ENCODE measurements at places on chromosomes 7 and 10.
A peak's percentile ranks its signal among the peaks of the same experiment; 100 is the strongest.

- no peaks in the 10 kb centered on the region for H3K27me3 ChIP-seq
- H3K27ac ChIP-seq, result no peak overlapping the region
- H3K4me1 ChIP-seq, result peaks cover 10% of the 10 kb centered on the region
- no peak for DNase-seq
- no peaks in the 10 kb centered on the region for H3K36me3 ChIP-seq
Observed at GRCh38 chr7:87933605-87933952, 472 bp upstream of the ADAM22 start.

DNA sequence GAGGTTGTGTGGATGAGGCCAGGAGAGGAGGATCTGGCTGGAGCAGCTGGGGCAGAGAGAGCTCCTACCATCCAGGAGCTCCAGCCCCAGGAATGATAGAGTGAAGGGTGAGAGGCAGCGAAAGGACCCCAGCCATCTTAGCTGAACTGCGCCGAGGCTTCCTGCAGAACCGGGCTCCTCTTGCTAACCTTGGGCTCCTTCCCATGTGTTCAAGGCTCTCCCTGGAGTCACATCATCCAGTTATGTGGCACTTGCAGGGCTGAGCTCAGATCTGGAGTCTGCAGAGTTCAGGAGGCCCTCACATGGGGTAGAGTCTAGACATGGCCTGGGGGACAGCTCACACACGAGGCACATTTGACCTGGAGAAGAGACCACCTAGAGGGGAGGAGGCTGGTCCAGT, 225.0 kb upstream of the ZNF32 start:
- peaks cover 2% of the 10 kb centered on the region for H3K4me1 ChIP-seq
- no peak overlapping the region for H3K4me3 ChIP-seq
- H3K27ac ChIP-seq, result no peak overlapping the region

DNA sequence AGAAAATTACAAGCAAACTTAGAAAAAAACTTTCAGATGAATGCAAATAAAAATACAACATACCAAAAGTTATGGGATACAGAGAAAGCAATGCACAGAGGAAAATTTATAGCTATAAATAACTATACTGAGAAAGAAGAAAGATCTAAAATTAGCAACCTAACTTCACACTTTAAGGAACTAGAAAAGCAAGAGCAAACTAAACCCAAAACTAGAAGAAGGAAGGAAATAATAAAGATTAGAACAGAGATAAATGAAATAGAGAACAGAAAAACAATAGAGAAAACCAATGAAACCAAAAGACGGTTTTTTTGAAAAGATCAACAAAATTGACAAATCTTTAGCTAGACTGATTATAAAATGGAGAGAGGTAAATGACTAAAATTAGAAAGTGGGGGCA, 9.6 kb upstream of the STRA8 start:
- no peaks in the 10 kb centered on the region for H3K36me3 ChIP-seq
- H3K27ac ChIP-seq, result no peak overlapping the region
- H3K4me1 ChIP-seq, result peaks cover 12% of the 10 kb centered on the region
- H3K4me3 ChIP-seq, result peak overlapping the region; percentile 0
- DNase-seq, result no peak

DNA sequence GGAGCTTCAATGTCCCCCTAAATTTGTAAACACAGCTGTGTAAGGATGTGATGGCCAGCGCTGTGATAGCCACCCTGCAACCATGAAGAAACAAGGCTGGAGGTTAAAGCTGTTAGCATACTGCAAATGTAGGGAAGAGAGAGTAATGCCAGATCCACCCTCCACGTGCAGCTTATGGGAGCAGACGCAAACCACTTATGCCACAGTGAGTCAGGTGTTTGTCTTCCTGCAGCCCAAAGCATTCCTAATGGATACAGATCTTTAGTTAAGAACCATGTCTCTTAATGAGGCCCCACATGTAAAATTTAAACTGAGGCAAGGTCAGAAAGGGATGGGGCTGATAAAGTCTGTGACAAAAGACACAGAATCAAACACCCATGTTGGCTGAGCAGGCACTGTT, 13.6 kb upstream of the MYL7 start:
- no peak overlapping the region for H3K4me3 ChIP-seq
- H3K27me3 ChIP-seq, result peaks cover 9% of the 10 kb centered on the region
- H3K27ac ChIP-seq, result no peak overlapping the region
- H3K4me1 ChIP-seq, result no peaks in the 10 kb centered on the region
- no peak for DNase-seq

DNA sequence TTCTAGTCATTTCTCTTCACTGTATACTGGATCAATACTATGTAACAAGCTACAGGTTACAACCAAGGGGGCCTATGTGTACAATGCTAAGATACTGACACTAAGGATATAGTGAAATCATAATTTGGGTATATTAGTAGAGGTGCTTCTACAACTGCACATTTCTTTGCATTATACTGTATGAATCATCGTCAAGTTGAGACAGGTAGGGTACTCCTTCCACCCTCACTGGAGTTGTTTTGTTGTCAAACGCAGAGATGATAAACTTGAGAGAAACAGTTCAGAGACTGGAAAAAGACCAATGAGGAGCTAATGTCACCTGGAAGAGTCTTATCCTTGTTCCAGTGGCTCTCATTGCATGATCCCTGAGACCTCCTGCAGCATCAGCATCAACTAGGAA, 208.2 kb upstream of the PRPS1L1 start:
- peaks cover 18% of the 10 kb centered on the region for H3K27me3 ChIP-seq
- H3K36me3 ChIP-seq, result no peaks in the 10 kb centered on the region

Measured in T-helper 17 cell (primary cell).